ENCODE measurements at places on chromosomes 5 and 9.

GRCh38 chr9:128120061-128120740, 7.3 kb downstream of the PTGES2 start:
- DNase-seq: no peak

DNA sequence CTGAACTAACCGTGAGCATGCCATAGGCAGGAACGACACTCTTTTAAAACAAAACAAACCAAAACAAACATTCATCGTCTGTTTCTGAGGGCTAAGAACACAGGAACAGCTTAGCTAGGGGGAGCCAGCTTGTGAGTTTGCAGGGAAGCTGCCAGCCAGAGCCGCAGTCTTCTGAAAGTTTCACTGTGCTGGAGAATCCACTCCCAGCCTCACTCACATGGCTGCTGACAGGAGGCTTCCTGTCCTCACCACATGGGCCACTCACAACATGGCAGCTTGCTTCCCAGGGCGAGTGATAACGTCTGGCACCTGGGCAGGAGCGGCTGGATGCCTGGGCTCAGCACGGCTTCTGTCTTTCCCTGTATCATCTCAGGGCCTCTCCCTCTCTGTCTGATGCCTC, 275.2 kb downstream of the MSX2 start:
- no peak for DNase-seq

- no peak for DNase-seq
Measured at GRCh38 chr9:77841739-77842386, 189.7 kb downstream of the GNAQ start.

GRCh38 chr9:88776717-88777497, 214.4 kb upstream of the S1PR3 start:
- DNase-seq: no peak

GRCh38 chr5:94433397-94434163, 184.8 kb downstream of the KIAA0825 start:
- DNase-seq: no peak

GRCh38 chr9:93121316-93122241, 12.5 kb downstream of the NINJ1 start:
- DNase-seq: no peak

GRCh38 chr5:77851176-77852067, 75.3 kb upstream of the TBCA start:
- DNase-seq: no peak

Data from CD8-positive, alpha-beta T cell (primary cell).